ENCODE measurements at places on chromosomes 7 and 10. TPM values are rescaled to one million over a fixed set of nuclear protein-coding genes. Genes with fewer than 3 reads are reported as not detected.
A peak's percentile ranks its signal among the peaks of the same experiment; 100 is the strongest.

GRCh38 chr10:96306516-96306915, 2.3 kb downstream of the DNTT start:
- peak; percentile 46 for DNase-seq

- no peak for DNase-seq
These were observed 654.6 kb downstream of the TNS3 start for GRCh38 chr7:46927131-46927810.

Gene FASTK
- total RNA-seq = 89.4 TPM

- no peak for DNase-seq
These were observed 18.8 kb upstream of the CLDN12 start for GRCh38 chr7:90384433-90384832.

DNA sequence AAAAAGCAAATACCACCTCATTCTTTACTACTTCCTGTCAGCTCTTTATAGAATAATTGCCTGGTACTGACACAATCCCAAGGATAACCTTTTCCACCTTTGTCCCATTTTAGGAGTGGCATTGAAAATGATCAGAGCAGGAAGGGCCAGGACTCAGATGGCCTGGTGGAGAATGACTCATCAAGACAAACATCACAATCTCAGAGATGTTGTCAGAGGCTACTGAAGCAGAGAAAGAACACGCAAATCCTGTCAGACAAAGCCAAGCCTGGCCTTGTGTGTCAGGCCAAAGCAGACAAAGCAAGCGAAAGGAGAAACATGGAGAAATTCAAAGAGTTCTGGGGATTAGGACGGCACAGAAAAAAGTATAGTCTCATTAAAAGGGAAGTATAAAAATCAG, 40.9 kb downstream of the NSUN6 start:
- DNase-seq = no peak

Gene VSTM2A
- total RNA-seq = not detected

Data from natural killer cell (primary cell).